ENCODE measurements at places on chromosomes 11 and 22.

GRCh38 chr11:76270389-76270788, 64.1 kb upstream of the WNT11 start:
- no peaks in the 10 kb centered on the region for H3K36me3 ChIP-seq
- no peaks in the 10 kb centered on the region for H3K4me1 ChIP-seq
- no peaks in the 10 kb centered on the region for H3K27me3 ChIP-seq

GRCh38 chr11:20053572-20053971, 106.7 kb downstream of the DBX1 start:
- DNase-seq, result no peak
- no peaks in the 10 kb centered on the region for H3K27me3 ChIP-seq
- no peak overlapping the region for H3K4me3 ChIP-seq
- no peak overlapping the region for H3K27ac ChIP-seq

GRCh38 chr11:13249992-13250391, 27.6 kb upstream of the BMAL1 start:
- H3K27me3 ChIP-seq, result no peaks in the 10 kb centered on the region
- no peaks in the 10 kb centered on the region for H3K36me3 ChIP-seq
- H3K4me3 ChIP-seq, result no peak overlapping the region
- H3K27ac ChIP-seq, result no peak overlapping the region
- DNase-seq, result peak; percentile 45

DNA sequence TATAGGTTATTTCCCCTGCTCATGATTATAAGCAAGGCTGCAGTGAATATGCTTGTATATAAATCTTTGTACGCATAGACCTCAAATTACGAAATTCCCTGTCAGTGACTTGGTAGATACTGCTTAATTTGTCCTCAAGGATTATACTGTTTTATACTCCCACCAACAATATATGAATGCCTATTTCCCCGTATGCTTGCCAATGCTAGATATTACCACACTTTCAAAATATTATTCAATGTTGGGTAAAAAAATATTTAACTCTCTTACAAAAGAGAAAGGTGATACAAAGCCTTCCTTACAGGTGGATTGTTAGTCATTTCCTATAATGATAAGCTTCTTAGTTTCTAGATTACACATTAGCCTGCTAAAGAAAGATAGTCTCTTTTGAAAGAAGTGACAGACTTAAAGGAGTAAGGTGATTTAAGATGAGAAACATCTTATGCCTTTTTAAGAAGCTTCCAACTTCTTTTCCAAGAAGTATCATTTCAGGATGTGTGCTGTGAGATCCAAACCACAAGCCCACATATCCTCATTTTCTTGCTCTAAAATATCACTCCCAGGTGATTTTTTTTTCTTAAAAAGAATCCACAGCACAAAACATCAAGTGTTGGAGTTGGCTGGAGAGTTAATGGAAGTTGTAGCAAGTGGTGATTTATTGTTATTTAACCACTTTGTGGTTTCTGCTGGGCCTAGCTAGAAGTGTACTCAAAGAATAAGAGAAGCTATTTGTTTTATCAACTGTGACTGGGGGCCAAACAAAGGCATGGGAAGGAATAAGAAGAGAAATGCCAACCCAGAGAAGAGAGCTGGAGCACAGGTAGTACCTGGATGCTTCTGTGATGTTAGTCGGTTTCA, 59.2 kb downstream of the BARX2 start:
- no peaks in the 10 kb centered on the region for H3K4me1 ChIP-seq
- DNase-seq, result no peak
- H3K27me3 ChIP-seq, result no peaks in the 10 kb centered on the region

GRCh38 chr11:114280696-114281095, 15.5 kb upstream of the NNMT start:
- no peaks in the 10 kb centered on the region for H3K4me1 ChIP-seq
- DNase-seq, result peak; percentile 92
- no peak overlapping the region for H3K4me3 ChIP-seq
- no peaks in the 10 kb centered on the region for H3K36me3 ChIP-seq
- H3K27ac ChIP-seq, result no peak overlapping the region

DNA sequence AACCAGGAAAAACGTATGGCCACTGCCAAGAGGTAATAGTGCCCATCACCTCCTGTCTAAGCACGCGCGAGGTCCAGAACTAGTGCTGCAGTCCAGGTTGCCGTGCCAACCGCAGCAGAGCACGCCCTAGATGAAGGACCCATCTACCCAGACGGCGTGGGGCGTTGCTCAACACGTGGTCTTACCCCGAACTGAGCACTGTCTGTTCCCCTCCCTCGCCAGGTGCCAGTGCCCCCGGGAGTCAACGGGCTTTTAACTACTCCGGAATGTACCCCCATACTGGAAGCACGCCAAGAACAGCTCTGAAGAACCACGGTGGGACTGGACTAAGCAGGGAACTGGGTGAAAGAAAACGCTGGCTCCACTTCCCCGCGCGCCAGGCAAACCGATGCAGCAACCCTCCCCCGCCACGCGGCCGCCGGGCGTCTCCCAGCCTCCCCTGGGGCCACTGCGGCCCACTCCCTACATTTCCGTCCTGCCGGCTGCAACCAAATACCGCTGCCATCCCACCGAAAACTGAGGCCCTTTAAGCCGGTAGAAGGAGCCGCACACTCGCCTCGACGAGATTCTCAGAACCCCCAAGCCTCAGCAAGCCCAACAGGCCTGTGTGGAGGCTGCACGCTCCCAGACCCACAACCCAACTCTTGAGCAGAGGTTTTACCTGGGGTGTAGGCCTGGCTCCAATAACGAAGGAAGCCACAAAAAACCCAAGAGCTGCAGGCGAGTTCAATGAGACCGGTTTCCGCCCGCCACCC, at the start of gene HSPA8:
TSS of gene HSPA8 (minus strand) at position 734 of the 755 bp plus-strand sequence. CDS start 812 bp downstream, outside the sequence.
- peak; percentile 38 for DNase-seq
- peaks cover 35% of the 10 kb centered on the region for H3K4me1 ChIP-seq
- no peaks in the 10 kb centered on the region for H3K27me3 ChIP-seq
- peaks cover 47% of the 10 kb centered on the region for H3K36me3 ChIP-seq
- H3K27ac ChIP-seq, result peak within 1 kb of the TSS; percentile 99

Measured in GM23338 (cell line).